ENCODE measurements at places on chromosomes 1 and 21.

- DNase-seq: no peak
These were observed 1.2 kb downstream of the NASP start for GRCh38 chr1:45585110-45585426.

- no peak for DNase-seq
These were observed 17.7 kb downstream of the CMPK1 start for GRCh38 chr1:47351305-47351704.

DNA sequence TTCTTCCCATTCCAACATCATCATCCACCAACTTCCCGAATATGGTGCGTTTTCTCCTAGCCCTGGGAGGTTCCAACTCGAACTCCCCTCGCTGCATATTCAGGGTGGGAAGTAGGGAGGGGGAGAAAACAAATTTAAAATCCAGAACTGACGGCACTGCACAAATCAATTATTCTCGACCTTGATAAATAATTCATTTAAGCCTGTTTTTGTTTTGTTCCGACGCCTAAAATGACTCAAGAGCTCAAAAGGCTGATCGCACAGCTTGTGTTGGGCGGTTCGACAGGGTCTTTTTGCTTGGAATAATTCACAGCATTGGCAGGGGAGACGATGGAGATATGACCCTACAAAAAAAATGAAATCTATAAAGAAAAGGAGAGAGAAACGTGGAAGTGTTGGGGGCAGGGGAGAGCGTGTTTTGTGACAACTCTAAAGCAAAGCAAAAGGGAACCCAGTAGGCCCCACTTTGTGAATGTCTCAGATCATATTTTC lies 3.1 kb upstream of the BARHL2 start:
- DNase-seq: no peak

GRCh38 chr1:220879076-220879508 lies at the start of gene HLX:
Gene HLX, plus strand, starts transcription at chr1:220879443. Its CDS starts 415 bp downstream, at chr1:220879858.
- DNase-seq: no peak

DNA sequence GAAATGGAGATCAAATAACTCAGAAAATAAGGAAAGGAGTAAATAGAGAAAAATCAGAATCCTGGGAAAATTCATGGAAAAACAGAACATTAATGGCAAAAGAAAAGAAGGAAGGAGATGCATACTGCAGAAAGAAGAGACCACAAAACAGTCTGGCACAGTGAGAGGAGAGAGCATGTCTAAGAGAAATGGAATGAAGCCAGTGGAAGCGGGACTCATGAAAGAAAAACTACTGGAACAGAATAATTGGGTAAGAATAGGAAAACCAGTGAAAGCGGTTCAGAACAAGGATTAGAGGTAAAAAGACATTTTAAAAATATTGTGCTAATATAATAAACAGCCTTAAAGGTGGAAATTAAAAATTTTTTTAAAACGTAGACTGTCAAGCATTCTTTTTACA lies 93.6 kb upstream of the GREM2 start:
- no peak for DNase-seq
